ENCODE measurements at places on chromosomes 2 and 18.

DNA sequence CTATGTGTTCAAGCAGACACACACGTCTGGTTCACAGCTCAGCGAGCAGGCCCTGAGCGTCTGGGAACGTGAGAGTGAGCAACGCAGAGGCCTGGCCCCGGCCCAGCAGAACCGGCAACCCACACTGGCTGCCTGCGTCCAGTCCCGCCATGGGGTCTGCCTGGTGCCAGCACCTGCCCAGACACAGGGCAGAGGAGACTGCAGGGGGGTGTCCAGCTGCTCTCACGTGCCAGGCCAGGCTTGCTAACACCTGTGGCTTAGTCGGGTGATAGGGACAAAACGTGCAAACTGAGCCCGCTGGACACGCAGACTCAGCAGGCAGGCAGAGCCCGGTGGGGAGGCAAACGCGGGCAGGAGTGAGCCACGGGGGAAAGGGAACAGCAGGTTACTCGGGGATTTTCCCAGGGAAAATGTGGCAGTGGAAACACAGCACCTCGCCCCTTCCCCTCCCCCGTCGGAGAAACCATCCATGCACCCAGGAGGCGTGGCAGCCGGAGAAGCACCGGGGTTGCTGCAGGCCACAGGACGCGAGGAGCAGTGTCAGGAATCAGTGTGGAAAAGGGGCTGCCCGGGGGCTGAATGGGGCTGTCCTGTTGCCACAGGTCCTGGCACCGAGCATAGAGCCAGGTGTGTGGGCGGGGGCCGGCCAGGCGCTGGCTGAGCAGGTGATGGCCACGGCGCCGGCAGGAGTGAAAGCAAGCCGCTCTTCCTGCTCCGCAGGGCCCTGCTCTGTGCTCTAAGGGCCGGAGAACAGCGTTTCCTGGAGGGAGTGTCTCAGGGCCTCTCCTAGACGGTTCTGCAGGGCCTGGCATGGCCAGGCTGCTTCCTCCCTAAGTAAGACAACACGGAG, 154.7 kb downstream of the HDAC4 start:
- DNase-seq, result no peak

GRCh38 chr2:120653046-120653445, 82.6 kb upstream of the GLI2 start:
- no peak for DNase-seq

- peak; percentile 72 for DNase-seq
Observed at GRCh38 chr18:3281456-3282400, 19.8 kb downstream of the MYL12B start.

GRCh38 chr2:88090446-88091283, 23.0 kb downstream of the SMYD1 start:
- no peak for DNase-seq

DNA sequence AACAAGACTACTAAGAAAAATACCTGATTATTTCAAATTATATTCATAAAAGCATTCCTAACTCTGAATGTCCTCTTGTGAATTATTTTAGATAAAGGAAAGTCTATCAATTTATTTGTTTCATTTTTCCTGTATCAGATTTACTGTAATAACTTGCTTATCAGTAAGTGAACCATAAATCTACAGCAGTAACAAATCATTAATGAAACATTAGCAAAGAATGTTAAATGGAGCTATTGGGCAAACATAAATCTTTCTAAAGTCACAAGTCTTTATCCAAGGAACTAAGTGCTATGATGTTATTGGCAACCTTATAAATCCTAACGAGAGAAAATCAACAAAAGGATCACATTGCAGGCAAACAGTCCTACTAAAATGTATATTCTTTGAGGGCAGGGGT, 897.1 kb upstream of the FSHR start:
- no peak for DNase-seq

- DNase-seq, result no peak
Observed at GRCh38 chr2:18584608-18584954, 4.8 kb downstream of the NT5C1B start.

DNA sequence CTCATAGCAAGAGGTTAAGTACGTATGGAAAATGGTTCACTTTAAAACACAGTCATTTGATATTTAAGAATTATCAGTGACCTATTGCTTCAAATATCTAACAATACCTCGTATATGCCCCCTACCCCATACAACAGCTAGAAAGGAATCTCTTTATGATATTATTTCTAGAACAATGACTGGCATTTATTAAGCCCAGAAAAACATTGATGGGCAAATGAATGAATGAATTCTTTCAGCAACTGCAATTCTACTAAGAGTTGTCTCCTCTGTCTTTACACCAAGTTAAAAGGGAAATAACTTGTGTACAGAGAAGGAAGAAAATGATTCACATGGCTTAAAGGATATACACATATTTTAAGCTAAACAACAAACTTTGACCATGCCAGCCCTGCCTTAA, 384.7 kb downstream of the ERBB4 start:
- no peak for DNase-seq

GRCh38 chr2:112782234-112782799, 2.0 kb downstream of the IL1A start:
- DNase-seq, result no peak

GRCh38 chr2:236359426-236360045, 95.3 kb upstream of the ASB18 start:
- no peak for DNase-seq

- DNase-seq, result no peak
Observed at GRCh38 chr2:235663875-235664274, 170.0 kb downstream of the AGAP1 start.

DNA sequence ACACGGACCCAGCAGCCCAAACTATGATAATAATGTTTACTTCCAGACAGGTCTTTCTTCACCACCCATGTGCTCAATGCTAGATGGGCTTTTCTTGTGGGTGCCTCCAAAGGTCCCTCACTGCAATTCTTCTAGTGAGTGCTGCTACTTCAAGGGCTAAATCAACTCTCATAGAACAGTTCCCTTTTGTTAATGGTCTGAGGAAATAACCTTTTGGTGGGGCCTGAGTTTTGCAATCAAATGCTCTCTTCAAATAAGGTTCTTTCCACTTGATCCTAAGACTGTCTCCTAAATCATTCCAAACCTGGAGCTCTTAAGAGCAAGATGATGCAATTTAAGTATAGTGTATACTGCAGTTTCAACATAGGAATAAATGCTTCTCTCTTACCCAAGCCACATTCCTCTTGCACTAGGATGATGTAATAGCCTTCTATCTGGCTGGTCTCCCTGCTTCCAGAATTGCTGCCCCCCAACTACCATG, 6.0 kb downstream of the NEMP2 start:
- DNase-seq, result peak; percentile 88
